ENCODE measurements at places on chromosomes 5 and 9.

GRCh38 chr5:122273696-122274095 lies 38.3 kb upstream of the SNCAIP start:
- DNase-seq: no peak

DNA sequence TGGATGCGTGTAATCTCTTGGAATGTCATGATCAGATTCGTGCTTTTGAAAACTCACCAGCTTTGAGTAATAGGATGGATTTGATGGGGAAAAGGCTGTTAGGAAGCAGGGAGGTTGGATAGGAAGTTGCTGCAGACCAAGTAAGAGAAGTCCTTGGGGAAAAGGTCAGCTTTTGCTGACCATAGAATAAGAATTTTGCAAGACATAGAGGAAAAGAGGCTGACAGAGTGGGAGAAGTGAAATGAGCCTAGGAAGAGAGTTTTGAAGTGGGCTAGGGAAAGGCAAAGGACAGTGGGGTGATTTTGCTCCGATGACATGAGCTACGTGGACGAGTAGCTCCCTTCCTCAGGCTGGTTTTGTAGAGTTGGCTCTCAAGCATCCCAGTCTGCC lies 31.5 kb downstream of the RHOBTB3 start:
- no peak for DNase-seq

DNA sequence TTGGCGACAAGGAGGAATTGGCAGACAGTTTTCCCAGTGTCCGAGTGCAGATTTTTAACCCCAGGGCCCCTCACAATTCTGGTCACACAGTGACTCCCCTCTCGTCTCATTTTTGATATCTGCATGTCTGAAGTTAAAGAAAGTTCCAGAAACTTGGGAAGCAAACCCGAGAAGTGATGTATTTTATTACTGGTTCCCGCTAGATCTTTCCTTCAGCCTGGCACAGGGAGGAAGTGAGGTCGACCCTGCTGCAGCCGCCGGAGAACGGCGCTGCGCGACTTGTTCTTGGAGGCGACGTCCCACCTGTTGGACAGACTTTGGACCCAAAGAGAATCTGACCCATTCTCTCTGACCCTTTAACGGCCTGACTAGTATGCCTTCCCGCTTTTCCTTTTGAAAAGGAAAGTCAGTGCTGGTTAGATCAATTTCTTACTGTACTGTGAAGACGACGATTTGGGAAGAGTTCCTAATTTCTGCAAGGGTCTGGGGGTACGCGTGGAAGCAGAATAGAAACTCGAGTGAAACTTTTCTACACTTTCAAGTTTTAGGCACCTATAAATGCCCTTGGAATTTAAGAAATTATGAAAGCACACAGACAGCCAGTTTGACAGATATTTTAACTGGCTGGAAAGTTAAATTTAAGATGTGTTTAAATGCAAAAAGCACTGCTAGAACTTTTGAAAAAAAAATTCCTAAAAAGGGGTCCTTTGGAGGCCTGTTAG lies 744 bp downstream of the OTULIN start:
- peak; percentile 65 for DNase-seq

DNA sequence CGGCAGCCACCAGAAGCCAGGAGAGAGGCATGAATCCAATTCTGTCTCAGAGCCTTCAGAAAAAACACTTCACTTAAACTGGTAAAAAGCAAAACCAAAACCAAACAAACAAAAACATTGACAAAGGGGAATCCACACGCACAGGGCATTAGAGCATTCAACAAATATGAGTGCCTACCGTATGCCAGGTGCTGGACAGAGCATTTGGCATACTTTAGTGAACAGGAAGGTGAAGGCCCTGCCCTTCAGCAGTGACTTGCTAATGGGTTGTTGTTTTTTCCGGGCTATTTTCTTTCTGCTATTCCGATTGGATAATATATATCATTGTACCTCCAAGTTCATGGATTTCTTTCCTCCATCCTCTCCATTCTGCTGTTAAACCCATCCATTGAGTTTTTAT lies 71.7 kb upstream of the RUFY1 start:
- DNase-seq: no peak

GRCh38 chr5:109691996-109692395 lies 2.3 kb downstream of the MAN2A1 start:
- no peak for DNase-seq

GRCh38 chr9:73153793-73154227 lies 2.1 kb downstream of the ANXA1 start:
- DNase-seq: no peak

DNA sequence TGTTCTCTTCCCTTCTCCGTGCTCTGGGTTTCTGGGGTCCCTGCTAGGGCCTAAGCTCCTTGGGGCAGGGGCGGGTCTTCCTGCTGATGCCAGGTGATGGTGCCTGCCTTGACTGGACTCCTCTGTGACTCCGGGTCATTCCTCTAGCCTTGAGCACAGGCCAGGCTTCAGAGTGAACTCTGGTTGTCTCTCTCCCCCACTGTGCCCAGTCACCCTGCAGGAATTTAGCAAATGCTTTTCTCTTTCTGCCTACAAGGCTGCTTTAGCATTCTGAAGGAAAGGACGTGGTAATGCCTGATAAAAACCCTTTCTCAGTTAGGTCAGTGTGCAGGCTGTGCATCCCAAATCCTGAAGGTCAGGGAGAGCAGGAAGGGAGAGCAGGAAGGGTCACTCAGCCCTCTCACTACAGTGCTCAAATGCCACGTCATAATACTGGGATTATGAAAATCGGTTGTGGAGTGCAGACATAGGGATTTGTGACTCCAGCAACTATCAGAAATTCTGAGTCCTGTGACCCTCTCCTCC lies 2.7 kb downstream of the CXCL14 start:
- no peak for DNase-seq

- no peak for DNase-seq
These were observed 95.2 kb downstream of the APTX start for GRCh38 chr9:32906213-32906612.

DNA sequence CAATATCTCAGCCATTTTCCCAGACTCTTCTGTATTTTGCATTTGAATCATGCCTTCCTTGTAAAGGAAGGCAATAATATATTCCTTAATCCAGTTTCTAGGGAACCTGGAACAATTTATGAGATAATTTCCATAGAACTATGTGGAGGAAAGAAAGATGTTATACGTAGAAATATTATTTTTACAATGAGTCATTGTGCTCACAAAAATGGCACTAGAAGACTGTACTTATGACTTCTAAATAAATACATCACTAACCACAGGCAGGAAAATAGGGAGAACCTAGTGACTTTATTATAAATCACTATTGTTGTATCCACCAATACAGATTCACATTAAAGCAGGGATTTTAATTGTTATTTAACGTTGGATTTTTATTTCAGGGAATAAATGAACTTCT lies 87.6 kb downstream of the FBXO38 start:
- DNase-seq: no peak

DNA sequence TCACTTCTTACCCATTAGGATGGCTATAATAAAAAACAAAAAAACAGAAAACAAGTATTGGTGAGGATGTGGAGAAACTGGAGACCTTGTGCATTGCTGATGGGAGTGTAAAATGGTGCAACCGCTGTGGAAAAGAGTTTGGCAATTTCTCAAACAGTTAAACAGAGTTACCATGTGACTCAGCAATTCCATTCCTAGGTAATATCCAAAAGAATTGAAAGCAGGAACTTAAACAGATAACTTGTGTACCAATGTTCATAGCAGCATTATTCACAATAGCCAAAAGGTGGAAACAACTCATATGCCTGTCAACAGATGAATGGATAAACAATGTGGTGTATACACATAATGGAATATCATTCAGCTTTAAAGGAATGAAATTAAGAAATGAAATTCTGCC lies 28.9 kb downstream of the DCP2 start:
- DNase-seq: no peak

- no peak for DNase-seq
These were observed 96.1 kb downstream of the SEMA6A start for GRCh38 chr5:116478491-116478890.

DNA sequence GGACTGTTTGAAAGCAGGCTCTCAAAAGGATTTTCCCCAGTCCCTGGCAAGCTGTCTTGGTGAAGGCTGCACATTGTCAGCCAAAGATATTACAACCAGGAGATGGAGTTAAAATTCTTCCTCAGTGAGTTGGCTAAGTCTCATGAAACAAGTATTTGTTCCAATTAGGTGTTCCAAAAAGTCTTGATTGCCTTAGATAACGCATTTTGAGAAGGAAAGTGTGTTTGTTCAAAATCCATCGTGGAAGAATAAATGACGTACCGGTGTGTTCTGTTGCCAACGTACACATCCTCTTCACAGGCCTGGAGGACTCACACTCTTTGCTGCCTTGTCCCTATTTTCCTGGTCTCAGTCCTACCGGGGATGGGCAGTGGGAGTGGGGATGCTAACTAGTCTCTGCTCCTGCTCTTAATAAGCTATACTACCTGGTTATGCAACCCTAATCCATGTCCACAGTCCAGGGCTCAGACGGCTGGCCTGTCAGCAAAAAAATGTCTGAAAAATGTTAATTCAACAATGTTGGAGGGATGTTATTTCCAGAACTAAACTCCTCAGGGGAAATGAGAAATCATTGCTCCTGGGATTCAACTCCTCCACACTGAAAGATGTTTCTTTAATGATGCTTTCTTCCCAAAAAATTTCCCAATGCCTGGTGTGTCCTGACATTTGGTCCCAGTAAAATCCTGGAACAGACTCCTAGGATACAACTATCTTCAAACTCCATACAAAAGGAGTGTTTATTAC lies 175.3 kb upstream of the KLF9 start:
- no peak for DNase-seq

- DNase-seq: no peak
These were observed 56.4 kb upstream of the OR2K2 start for GRCh38 chr9:111386386-111386785.

- DNase-seq: no peak
These were observed 15.6 kb downstream of the SNX2 start for GRCh38 chr5:122790354-122791103.

DNA sequence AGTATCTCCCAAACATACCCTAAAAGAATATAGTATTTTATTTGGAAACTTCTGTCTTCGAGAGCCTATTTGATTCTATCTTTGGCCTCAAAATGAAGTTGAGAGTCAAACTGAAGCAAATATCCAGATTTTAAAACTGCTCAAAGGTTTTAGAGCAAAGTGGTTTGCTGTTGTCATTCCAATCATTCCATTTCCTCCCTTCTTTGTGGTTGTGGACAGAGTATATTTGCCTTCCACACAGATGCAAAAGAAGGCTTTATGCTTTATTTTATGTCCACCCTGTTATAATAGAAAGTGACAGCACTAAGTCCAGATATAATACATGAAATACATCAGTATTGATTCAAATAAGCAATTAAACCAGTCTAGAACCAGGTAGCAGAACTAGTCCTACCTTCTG lies 12.4 kb downstream of the GZMK start:
- no peak for DNase-seq

DNA sequence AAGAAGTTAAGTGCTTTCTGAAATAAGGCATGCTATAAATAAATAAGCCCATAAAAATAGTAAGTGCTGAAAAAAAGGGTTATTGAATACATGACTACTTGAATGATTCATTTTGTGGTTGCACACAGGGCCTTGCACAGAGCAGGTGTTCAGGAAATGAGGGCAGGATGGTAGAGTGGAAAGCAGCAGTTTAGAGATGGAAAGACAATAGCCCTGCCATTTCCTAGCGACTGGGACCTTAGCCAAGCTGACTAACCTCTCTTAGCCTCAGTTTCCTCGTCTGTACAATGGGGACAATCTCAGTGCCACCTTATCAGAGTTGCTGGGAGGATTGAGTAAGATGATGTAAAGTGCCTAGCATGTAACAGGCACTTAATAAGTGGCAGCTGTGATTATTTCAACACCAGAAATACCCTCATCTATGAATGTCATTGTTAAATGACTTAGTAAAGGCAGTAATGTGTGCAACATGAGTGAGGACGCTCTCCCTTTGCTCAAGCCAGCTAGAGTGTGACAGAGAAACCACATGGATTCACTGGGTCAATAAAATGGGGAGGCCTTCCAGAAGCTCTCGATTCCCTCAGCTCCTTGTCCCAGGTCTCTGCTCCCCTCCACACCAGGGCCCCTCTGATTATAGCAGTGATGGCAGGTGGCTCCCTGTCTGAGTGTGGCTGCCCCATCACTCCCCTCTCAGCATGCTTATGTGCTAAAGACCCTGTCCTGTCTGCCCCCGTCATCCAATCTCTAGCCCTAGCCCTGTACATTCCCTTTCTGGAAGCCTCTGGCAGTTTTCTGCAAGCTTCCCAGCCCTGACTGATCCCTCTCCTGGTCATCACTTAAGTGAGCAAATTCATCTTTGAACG lies 16.0 kb upstream of the PHF19 start:
- DNase-seq: no peak

GRCh38 chr9:131851414-131851813 lies 111.5 kb upstream of the RAPGEF1 start:
- DNase-seq: no peak

DNA sequence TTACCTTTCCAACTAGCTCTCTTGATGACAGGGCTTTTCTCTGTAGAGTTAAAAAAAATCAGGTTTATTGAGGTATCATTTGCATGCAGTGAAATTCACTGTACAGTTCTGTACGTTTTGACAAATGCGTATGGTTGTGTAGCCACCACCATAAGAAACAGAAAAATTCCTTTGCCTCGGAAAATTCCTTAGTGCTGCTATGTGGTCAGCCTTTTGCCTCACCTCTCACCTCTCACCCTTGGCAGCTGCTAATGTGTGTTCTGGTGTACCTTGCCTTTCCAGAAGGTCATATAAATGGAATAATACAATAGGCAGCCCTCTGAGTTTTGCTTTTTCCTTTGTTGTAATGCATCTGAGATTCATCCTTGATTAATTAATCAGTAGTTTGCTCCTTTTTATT lies 28.4 kb downstream of the PCSK5 start:
- no peak for DNase-seq

DNA sequence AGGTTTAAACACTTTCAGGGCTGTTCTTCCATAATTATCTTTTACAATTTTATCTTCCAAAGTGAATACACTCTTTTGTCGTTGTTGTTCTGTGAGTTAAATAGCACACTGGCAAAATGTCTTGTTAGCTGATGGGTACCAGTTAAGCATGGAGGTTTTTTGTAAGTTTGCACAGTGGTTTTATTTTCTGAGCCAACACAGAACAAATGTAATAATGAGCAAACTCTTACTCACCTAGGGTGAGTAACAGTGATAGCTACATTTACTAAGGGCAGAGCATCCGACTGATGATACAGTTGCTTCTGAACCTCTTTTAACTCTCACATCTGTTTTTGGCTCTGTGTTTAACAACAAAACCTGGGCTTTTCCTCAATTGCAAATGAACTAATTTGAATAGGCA lies 103.2 kb downstream of the CTNND2 start:
- DNase-seq: no peak
